ENCODE measurements at places on chromosomes 4 and X. TPM values are rescaled to one million over a fixed set of nuclear protein-coding genes. Genes with fewer than 3 reads are reported as not detected.
A peak's percentile ranks its signal among the peaks of the same experiment; 100 is the strongest.

DNA sequence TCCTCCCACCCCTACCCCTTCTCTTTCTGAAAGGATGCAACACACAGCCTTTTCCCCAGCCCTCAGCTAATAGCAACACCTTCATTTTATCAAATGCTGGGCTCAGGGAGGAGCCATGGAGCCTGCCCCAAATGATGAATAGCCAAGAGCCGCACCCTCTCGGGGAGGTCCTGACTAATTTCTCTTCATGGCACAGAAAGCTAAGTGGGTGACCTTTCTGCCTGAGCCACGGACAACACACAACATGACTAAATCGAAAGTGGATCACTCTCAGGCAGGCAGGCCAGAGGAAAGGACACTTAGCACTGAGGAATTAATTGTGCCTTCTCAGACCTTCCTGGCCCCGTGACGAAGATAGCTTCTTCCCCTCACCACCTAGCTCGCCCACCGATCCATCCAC is 165.1 kb upstream of the RAI2 start:
- H3K36me3 ChIP-seq, result no peaks in the 10 kb centered on the region
- H3K27me3 ChIP-seq, result no peaks in the 10 kb centered on the region
- no peaks in the 10 kb centered on the region for H3K4me1 ChIP-seq
- no peak overlapping the region for H3K27ac ChIP-seq
- no peak overlapping the region for H3K4me3 ChIP-seq

CT45A3 gene
- total RNA-seq, result not detected

GRCh38 chrX:118345045-118345463 is 852 bp upstream of the WDR44 start:
- peaks cover 19% of the 10 kb centered on the region for H3K4me1 ChIP-seq
- no peak for DNase-seq
- H3K36me3 ChIP-seq, result no peaks in the 10 kb centered on the region
- H3K4me3 ChIP-seq, result peak overlapping the region; percentile 58
- H3K27ac ChIP-seq, result peak overlapping the region; percentile 77
- H3K27me3 ChIP-seq, result no peaks in the 10 kb centered on the region

DMRTC1B gene
- total RNA-seq, result not detected

STPG2 gene
- total RNA-seq, result not detected

GRCh38 chr4:188839704-188840103 is 700.5 kb downstream of the TRIML1 start:
- H3K36me3 ChIP-seq, result no peaks in the 10 kb centered on the region
- no peak overlapping the region for H3K27ac ChIP-seq
- no peaks in the 10 kb centered on the region for H3K4me1 ChIP-seq

- H3K4me1 ChIP-seq, result no peaks in the 10 kb centered on the region
- H3K27me3 ChIP-seq, result no peaks in the 10 kb centered on the region
- no peak for DNase-seq
Measured at GRCh38 chrX:73831500-73831899, 268.5 kb downstream of the CHIC1 start.

GRCh38 chr4:139617702-139618490 is 47.7 kb upstream of the MGST2 start:
- DNase-seq, result no peak
- no peaks in the 10 kb centered on the region for H3K36me3 ChIP-seq
- no peaks in the 10 kb centered on the region for H3K4me1 ChIP-seq
- no peaks in the 10 kb centered on the region for H3K27me3 ChIP-seq
- no peak overlapping the region for H3K4me3 ChIP-seq

- no peaks in the 10 kb centered on the region for H3K27me3 ChIP-seq
- no peak overlapping the region for H3K27ac ChIP-seq
- peaks cover 10% of the 10 kb centered on the region for H3K4me1 ChIP-seq
- DNase-seq, result no peak
Measured at GRCh38 chr4:102620697-102621497, 119.7 kb downstream of the NFKB1 start.

DNAAF6 gene
- not detected for total RNA-seq

DNA sequence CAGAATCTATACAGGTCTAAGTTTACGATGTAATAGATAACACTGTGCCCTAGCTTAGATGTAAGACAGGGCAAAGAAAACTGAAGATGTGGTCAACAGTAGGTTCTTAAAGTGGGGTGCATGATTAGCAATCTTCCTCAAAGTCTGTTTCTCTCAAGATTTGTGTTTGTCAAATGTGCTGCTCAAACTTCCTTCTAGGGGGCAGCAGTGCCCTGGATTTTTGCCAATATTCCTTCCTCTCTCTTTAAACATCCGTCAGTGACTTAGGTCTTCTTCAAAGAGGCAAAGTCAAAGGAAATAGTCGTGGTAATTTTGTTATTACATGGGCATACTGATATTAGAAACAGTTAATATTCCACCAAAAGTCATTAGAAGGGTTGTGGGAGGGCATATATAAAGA is 4.2 kb upstream of the PDHA2 start:
- H3K27me3 ChIP-seq, result no peaks in the 10 kb centered on the region
- no peak overlapping the region for H3K4me3 ChIP-seq
- no peak for DNase-seq
- no peak overlapping the region for H3K27ac ChIP-seq

DNA sequence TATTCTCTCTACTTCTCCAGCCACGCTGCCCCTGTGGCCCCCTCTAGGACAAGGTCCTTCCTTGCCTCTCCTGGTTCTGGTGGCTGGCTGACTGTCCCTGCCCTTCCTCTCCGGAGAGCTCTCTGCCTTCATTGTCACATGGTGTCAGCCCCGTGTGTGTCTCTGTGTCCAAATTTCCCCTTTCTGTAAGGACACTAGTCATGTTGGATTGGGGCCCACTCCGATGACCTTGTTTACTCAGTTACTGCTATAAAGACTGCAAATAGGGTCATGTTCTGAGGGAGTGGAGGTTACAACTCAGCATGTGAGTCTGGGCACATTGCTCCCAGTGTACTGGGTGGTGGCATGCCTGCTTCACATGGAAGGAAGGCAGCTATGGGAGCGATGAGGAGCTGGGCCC is 129.5 kb upstream of the PSAPL1 start:
- no peak for DNase-seq
- H3K27me3 ChIP-seq, result no peaks in the 10 kb centered on the region
- H3K4me1 ChIP-seq, result no peaks in the 10 kb centered on the region
- H3K27ac ChIP-seq, result no peak overlapping the region
- H3K4me3 ChIP-seq, result no peak overlapping the region

- DNase-seq, result no peak
- H3K27ac ChIP-seq, result peak overlapping the region; percentile 72
- peak overlapping the region; percentile 69 for H3K4me3 ChIP-seq
- no peaks in the 10 kb centered on the region for H3K27me3 ChIP-seq
- H3K36me3 ChIP-seq, result no peaks in the 10 kb centered on the region
Measured at GRCh38 chrX:73213734-73214425, 771 bp downstream of the NAP1L2 start.

- no peak overlapping the region for H3K4me3 ChIP-seq
- DNase-seq, result no peak
- H3K36me3 ChIP-seq, result no peaks in the 10 kb centered on the region
- no peaks in the 10 kb centered on the region for H3K4me1 ChIP-seq
Measured at GRCh38 chr4:105107095-105107856, 39.4 kb upstream of the TET2 start.

PAGE1 gene
- not detected for total RNA-seq

GRCh38 chrX:133294126-133294525 is 76.0 kb upstream of the TFDP3 start:
- H3K4me3 ChIP-seq, result no peak overlapping the region
- H3K36me3 ChIP-seq, result no peaks in the 10 kb centered on the region
- no peak overlapping the region for H3K27ac ChIP-seq

SOD3 gene
- not detected for total RNA-seq

DNA sequence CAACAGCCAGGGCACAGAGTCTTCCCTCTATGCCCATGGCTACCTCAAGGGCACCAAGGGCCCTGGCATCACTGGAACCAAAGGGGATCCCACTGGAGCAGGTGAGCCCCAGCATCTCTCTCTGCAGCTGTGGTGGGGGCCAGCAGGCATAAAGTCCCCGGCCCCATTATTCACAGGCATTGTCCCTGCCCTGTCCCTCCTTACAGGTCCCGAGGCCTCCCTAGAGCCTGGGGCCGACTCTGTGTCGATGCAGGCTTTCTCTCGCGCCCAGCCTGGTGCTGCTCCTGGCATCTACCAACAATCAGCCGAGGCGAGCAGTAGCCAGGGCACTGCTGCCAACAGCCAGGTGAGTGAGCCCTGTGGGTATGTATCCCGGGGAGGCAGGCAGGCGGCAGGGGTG is 12.3 kb upstream of the UBA1 start:
- no peaks in the 10 kb centered on the region for H3K4me1 ChIP-seq
- no peak overlapping the region for H3K4me3 ChIP-seq
- H3K27ac ChIP-seq, result no peak overlapping the region
- H3K27me3 ChIP-seq, result no peaks in the 10 kb centered on the region

- peak overlapping the region; percentile 76 for H3K4me3 ChIP-seq
- H3K27ac ChIP-seq, result peak overlapping the region; percentile 69
- H3K36me3 ChIP-seq, result no peaks in the 10 kb centered on the region
- no peaks in the 10 kb centered on the region for H3K27me3 ChIP-seq
Measured at GRCh38 chr4:109703664-109704361, 568 bp upstream of the CASP6 start.

GRCh38 chr4:20095805-20096541 is 155.7 kb upstream of the SLIT2 start:
- no peaks in the 10 kb centered on the region for H3K4me1 ChIP-seq
- no peak overlapping the region for H3K4me3 ChIP-seq
- no peaks in the 10 kb centered on the region for H3K36me3 ChIP-seq
- H3K27me3 ChIP-seq, result no peaks in the 10 kb centered on the region

TMLHE gene
- 10.0 TPM for total RNA-seq

IL2RG gene
- 312 TPM for total RNA-seq

F8A1 gene
- total RNA-seq, result 45.2 TPM

DNA sequence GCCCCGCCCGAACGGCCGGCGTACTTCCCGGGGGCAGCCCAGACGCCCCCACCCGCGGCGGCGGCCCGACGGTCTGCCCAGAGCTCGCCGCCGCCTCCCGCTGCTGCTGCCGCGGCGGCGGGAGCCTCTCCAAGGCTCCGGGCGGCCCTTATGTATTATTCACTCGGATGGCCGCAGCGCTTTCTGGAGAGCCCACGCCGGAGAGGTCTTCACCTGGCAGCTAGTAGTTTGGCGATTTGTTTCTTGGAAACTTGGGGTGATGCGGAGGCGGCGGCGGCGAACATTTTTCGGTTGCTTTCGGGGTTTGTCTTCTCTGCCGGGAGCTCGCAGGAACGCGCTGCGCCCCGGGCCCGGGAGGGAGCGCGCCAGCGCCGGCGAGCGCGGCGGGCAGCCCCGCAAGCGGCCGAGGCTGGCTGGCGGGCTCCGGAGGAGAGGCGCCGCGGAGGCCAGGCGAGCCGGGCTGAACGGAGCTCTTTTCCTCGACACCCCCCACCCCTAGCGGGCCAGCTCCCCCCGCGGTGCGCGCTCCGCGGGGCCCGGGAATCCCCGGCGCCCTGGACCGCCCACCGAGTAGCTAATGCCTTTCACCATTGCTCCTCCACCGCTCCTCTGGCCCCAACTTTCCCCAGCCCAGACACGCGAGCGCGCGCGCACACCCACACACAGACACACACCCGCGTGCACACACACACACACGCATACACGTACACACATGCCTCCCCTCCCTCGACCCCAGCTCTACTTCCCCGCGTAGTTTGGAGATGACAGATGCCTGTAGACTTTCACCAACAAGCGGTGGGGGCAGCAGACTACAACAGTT is 113.5 kb downstream of the DHX15 start:
- no peaks in the 10 kb centered on the region for H3K36me3 ChIP-seq
- peaks cover 12% of the 10 kb centered on the region for H3K27me3 ChIP-seq
- DNase-seq, result no peak
- peaks cover 4% of the 10 kb centered on the region for H3K4me1 ChIP-seq
- H3K4me3 ChIP-seq, result peak overlapping the region; percentile 26

- DNase-seq, result no peak
- no peak overlapping the region for H3K4me3 ChIP-seq
- no peaks in the 10 kb centered on the region for H3K27me3 ChIP-seq
- H3K36me3 ChIP-seq, result no peaks in the 10 kb centered on the region
- no peak overlapping the region for H3K27ac ChIP-seq
- no peaks in the 10 kb centered on the region for H3K4me1 ChIP-seq
Measured at GRCh38 chrX:9081271-9081670, 47.3 kb upstream of the FAM9B start.

MTNR1A gene
- total RNA-seq, result not detected

DNA sequence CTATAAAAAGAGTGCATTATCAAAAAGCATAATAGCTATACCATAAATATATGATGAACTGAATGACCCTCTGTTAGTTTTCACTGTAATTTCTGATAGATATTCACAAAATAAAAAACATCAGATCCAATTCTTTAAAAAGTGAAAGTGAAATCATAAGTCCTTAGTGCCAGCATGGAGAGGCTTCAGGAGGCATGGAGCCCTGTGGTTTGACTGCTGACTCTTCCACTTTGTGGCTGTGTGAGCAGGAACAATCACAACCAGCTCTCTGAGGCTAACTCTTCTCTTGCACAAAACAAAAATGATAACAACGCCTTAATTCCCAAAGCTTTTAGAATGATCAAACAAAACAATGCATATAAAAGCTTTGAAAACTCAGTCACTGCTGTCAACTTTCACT is 1143.9 kb downstream of the PDHA2 start:
- H3K36me3 ChIP-seq, result no peaks in the 10 kb centered on the region
- no peak for DNase-seq
- H3K27me3 ChIP-seq, result no peaks in the 10 kb centered on the region
- H3K27ac ChIP-seq, result no peak overlapping the region

- H3K27ac ChIP-seq, result no peak overlapping the region
- H3K27me3 ChIP-seq, result peaks cover 5% of the 10 kb centered on the region
- no peaks in the 10 kb centered on the region for H3K36me3 ChIP-seq
Measured at GRCh38 chr4:142846729-142847596, 862 bp upstream of the INPP4B start.

SORCS2 gene
- total RNA-seq, result not detected

TSPAN7 gene
- 0.18 TPM for total RNA-seq

DNA sequence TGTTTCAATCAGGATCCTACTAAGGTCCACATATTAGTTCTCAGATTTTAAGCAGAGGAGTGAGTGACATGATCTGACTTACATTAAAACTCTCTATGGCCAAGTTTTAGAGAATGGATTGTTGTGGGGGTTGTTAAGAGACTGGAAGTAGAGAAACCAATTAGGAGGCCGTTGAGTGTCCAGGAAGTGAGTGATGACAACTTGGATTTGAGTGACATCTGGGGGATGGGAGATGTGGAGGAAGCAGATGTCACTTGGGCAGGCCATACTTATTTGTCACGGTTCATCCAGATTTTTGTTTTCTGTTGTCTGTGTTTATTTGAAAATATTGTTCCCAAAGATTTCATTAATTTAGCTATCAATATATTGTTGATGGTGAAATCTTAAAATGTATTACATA is 28.3 kb downstream of the ADD1 start:
- H3K36me3 ChIP-seq, result peaks cover 3% of the 10 kb centered on the region
- H3K27ac ChIP-seq, result no peak overlapping the region
- no peaks in the 10 kb centered on the region for H3K27me3 ChIP-seq
- DNase-seq, result no peak
- H3K4me1 ChIP-seq, result peaks cover 34% of the 10 kb centered on the region

DNA sequence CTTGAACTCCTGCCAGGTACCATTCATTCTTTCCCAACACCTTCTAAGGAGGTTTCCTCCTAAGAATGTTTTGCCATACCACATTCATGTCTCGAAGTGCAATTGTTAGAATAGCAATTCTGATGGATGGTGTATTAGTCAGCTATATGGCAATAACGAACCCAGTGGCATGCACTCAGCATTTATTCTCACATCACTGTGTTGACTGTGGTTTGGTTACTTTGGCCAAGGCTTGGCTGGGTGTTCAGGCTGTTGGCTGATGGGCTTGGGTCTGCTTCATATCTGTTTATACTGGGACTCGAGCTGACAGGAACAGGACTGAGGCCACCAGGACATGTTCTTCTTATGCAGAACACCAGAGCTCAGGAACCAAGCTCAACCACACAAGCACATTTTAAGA is 31.7 kb downstream of the PSAPL1 start:
- no peaks in the 10 kb centered on the region for H3K36me3 ChIP-seq
- no peak for DNase-seq
- no peaks in the 10 kb centered on the region for H3K4me1 ChIP-seq

All from CD8-positive, alpha-beta memory T cell (primary cell).